Fibroblast of lung (primary cell): ENCODE measurements at places on chromosomes 3 and 15.

- DNase-seq = no peak
These were observed 569.6 kb downstream of the AGBL1 start for GRCh38 chr15:86649277-86649676.

- peak; percentile 86 for DNase-seq
These were observed 125.8 kb downstream of the LPP start for GRCh38 chr3:188279502-188280335.

GRCh38 chr3:197030379-197031314, 1.0 kb upstream of the MELTF start:
- DNase-seq = no peak

GRCh38 chr15:98650417-98651035, 2.2 kb downstream of the IGF1R start:
- peak; percentile 55 for DNase-seq

DNA sequence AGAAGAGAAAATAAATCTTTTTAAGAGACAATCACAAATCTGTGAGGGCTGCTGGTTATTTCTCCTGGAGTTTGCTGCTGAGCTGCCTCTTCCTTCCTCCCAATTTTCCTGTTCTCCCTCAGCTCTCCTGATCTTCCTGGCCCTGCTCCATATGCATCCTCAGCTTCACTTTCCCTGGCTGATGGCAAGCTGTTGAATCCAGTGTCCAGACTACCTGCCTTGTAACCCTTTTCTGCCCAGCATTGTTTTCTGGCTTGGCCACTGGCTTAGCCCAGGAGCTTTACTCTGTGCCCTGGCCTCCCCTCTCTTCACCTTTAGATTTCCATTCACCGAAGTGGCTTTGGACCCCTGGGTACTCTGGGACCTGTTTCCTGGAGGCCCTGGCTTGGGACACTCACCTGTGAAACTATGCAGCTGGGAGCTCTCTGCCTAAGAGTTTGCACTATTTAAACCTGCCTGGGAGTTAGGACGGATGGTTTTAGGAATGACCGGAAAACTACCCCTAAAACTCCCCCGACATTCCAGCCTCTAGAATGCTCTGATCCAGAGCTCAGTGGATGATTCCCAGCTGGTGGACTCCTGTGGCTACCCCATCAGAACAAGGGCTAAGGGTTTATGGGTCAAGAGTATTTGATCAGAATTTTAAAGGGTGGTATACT, 90.0 kb downstream of the RBPMS2 start:
- DNase-seq = no peak

DNA sequence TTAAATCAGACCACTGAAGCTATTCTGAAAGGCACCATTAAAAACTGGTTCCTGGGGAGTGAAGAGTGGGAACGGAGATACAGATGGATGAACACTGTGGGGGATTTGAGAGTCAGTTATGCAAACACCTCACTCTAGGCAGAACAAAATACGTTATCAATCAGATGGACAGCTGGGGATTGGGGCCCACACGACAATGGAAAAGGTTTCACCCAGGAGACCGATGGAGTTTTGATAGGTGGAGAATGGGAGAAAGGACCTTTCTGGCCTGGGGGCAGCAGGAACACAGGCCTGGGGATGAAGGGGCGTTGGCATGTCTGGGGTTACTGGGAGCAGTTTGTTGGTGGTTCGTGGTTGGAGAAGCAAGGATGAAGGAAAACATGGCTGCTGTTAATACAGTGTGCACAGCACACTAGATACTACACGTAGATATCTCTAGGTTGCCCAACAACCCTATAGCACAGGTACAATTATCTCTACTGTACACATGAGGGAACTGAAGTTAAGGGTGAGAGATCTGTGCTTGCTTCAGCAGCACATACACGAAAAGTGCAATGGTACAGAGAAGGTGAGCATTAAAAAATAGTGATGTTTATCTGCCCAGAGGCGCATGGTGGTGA, 16.5 kb downstream of the ST6GAL1 start:
- no peak for DNase-seq

GRCh38 chr3:82005266-82005665, 243.8 kb upstream of the GBE1 start:
- DNase-seq = no peak

GRCh38 chr15:58517682-58518525, 86.1 kb downstream of the LIPC start:
- no peak for DNase-seq

GRCh38 chr15:99399061-99399460, 147.8 kb downstream of the LRRC28 start:
- DNase-seq = no peak

DNA sequence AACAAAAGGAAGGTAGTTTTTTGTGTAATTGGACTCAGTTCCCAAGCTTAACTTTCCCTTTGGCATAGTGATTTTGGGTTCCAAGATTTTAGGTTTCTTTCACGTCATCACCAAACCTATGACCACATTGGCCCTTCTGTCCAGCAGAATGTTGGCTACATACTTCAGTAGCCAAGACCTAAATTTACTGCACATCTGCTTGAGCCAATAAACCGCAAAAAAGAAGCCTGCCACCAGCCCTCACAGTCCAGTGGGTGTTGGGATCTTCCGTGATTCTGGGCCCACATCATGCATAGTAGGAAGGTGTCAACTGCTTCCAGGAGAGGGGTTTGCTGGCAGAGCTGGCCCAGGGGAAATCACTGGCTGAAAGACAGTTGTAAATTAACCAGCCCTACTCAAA, 57.6 kb upstream of the LIPC start:
- no peak for DNase-seq

DNA sequence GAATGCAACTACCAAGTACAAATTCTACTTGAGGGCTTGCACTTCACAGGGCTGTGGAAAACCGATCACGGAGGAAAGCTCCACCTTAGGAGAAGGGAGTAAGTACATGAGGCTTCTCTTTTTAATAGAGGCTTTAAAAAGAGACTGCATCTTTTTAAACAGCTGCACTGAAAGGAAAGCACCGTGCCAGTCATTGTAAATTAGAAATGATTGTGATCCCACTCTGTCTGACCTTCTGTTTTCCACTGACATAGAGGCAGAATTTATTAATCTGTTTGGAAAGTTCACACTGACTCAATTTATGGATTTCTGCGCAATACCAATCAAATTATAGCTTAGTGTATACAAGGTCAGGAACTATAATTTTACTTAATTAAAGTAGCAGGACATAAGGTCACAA, 198.2 kb downstream of the CHL1 start:
- no peak for DNase-seq
